ENCODE measurements at places on chromosomes 5 and 9.
A peak's percentile ranks its signal among the peaks of the same experiment; 100 is the strongest.

GRCh38 chr9:112939418-112939817 lies 48.7 kb upstream of the SLC46A2 start:
- DNase-seq = no peak

DNA sequence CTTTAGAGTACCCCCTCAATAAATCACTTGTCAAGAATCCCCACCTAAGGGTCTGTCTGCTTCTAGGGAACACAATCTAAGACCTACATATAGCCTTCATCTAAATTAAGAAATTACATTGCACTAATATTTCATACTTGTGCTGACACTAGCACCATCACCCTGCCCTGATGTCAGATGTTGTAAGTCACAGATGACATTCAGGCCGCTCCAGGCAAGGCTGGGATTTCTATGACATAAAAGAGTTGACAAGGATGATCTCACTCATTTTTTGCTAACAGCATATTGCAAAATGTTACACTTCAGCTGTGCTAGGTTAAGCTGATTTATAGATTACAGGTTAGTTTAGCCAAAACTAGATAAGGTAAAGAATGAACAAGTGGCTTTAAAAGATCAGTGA lies 372.5 kb upstream of the GRIA1 start:
- DNase-seq = no peak

GRCh38 chr5:151283120-151283825 lies 20.3 kb downstream of the SLC36A3 start:
- no peak for DNase-seq

GRCh38 chr9:14692470-14693250 lies 572 bp downstream of the ZDHHC21 start:
- DNase-seq = no peak

DNA sequence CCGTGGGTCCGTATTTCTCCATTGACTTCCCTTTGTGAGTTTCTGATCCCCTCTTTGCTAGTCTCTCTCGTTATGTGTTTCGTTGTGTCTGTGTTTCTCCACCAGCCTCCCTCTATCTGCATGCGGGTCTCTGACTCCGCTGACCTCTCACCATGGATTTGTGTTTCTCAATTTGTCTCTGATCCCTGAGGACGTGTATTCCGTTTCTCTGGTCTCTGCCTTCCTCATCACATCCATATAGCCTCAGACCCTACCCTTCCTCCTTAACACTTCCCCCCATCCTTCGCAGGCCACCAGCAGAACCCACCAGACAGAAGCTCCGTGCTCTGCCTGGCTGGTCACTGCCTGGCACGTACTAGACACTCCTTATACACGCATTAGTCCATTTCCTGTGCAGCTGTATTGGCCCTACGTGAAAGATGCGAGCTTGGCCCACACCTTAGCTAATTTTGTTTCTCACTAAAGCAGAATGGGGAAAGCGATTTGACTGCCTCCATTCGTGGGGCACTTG lies 631 bp downstream of the B4GALT7 start:
- no peak for DNase-seq

- no peak for DNase-seq
Observed at GRCh38 chr9:86368871-86369521, 14.8 kb upstream of the TUT7 start.

DNA sequence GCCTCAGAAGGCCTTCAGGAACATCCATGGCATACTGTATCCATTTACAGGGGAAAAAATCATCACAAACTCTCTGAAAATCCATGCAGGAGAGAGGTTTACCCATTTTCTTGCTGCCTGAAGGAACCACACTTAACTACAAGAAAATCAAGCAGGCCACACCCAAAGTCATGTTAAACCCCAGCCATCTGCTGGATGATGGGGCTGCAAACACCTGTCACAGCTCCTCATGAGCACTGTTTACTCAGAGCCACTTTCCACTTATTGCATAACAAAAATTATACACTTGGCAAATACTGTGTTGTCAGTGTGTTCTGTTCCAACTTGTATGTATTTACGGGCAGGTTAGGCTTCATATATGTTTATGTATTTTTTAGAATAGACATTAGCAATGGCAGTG lies 35.8 kb downstream of the PPIC start:
- peak; percentile 62 for DNase-seq

DNA sequence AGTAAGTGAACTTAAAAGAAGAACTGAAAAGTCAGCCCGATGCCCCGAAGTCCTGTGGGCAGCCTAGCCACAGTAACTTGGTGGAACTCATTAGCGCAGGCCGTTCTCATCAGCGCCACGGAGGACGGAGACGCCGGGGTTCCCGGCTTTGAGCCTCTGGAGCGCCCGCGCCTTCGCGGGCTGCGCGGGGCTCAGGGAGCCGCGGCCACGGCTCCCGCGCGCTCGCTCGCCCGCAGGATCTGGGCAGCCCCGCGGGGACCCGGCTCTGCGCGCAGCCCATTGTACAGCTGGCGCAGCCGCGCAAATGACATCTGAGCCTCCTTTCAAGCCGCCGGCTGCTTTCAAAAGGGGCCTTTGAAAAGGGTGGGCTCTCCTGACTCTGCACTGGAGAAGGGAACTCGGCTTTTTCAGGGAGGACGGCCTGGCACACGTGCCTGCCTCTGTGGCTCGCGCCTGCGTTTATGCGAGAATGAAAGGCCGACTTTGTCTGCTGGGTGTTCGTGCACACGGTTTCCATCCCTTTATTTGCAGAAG lies 40.7 kb downstream of the TLR4 start:
- no peak for DNase-seq

DNA sequence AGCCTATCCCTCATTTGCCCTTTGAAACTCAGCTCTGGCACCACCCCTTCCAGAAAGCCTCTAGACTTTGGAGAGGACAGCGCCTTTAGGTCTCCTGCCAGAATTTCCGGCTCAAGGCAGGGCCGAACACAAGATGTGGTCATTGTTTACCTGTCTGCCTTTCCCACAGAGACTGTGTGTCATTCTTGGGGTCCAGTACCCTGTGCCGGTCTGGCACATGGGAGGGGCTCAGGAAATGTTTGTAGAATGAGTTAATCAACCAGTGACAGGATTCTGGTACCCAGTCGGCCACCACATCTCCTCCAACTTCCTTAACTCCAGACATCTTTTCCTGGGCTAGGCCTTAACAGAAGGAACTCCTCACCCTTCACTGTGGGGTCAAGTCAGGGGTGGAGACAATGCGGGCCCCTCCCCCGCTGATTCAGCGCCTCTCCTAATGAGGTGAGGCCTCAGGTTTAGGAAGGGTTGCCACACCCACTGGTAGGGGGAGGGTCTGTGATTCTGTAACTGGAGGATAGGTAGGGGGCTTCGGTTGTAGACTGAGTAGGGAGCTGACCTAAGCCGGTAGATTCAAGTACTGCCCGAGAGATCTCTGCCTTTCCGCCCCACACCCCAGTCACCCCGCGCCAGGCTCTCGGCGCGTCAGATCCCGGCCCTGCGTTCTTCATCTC lies 29.3 kb downstream of the PCDH1 start:
- no peak for DNase-seq

- no peak for DNase-seq
Observed at GRCh38 chr5:100827481-100827889, 75.6 kb downstream of the ST8SIA4 start.

GRCh38 chr5:108206707-108207106 lies 175.2 kb downstream of the FBXL17 start:
- DNase-seq = no peak

DNA sequence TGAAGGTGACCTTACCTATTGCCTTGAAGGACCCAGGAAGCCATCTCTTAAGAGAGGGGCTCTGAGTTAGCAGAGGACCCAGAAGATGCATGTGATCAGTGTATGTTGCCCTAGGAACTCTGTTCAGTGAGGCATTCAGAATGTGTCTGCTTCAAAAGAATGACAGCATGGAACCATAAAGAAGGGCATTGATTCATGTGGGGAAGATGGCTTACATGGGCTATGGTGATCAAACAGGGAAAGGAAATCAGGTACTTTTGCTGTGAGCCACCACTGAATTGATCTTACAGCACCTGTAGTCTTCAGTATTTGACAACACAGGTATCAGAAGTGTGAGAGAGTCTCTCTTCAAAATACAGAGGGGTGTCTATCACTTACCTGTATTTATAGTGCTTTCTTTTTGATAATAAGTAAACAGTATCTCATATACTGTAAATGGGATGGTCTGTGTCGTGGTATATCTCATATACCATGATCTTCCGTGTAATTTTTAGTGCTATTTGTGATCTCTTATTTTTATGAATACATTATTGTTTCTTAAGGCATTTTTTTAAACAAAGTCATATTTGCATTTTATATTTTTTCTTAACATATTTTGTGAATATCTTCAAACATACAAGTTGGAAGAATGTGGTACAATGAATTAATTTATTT lies 57.0 kb downstream of the FOCAD start:
- DNase-seq = no peak

GRCh38 chr5:138065102-138065501 lies 18.7 kb upstream of the WNT8A start:
- DNase-seq = no peak

GRCh38 chr5:159456722-159457465 lies 126.6 kb upstream of the IL12B start:
- DNase-seq = no peak

DNA sequence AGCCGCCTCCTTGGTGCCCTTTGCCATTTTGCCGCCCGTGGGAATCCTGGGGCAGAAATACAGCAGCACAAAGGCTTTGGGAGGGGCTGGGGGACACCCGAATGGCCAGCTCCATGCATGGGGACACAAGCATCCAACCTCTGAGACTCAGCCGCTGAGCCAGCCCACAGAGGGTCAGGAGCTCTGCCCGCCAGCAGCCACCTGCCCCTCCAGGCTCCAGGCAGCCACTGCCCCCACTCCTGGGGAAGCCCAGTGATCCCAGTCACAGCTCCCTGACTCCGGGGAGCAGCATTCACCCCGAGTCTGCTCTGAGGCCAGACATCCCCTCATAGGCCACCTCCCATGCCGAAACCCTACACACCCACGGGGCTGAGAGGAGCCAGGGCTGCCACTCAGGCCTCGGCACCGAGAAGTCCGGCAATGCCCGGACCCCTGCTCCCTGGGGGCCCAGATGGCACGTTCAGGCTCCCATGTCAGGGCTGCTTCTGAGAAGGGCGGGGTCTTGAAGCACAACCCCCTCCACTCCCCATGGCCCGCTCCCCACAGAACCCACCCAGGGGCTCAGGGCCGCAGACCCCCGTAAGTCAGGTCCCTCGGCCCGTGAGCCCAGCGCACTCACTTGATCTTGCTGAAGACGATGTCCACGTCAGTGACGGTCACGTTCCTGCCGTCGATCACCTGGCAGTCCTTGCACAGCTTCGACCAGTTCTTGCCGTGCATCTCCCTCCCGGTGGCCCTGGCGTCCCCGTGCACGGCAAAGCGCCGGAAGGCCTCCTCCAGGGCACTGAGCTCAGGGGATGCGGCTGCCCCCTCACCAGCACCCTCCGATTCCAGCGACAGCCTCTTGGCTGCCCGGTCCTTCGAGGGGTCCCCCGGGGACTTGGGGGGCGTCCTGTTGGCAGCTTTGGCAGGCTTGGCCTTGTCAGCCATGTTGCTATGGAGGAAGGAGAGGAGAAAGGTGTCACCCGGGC lies 15.7 kb downstream of the TPPP start:
- DNase-seq = no peak

DNA sequence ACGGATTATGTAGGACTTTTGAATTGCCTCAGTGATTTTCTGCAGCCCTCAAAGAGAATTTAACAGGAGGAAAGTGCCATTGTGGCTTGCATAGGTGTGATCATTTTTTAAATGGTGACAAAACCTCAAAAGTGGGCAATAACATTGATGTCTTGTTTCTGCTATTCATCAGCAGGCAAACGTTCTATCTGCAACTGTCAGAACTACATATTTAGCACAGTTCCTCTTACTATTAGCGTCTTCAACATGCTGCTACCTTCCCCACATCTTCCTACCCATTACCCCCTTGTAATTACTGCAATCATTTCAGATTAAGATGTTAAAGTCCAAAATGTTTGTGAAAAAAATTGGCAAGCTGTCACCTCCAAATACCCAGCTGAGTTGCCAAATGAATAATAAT lies 254.6 kb downstream of the SMARCA2 start:
- DNase-seq = no peak

DNA sequence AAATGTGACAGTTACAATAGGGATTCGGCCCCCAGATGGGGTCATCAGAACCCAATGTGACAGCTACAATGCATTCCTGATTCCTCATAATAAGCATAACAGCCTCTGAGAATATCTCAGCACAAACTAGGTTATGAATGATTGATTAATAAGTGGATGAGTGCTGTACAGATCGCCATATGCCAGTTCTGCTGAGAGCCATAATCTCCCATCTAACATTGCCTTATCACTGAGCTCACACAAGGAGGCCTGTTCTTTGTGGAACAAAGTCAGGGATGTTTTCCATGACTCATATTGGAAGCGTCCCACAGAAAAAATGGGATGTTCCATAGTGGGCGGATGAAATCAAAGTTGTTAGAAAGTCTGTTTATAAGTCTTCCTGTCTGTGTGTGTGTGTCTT lies 89.6 kb downstream of the KIF4B start:
- no peak for DNase-seq

DNA sequence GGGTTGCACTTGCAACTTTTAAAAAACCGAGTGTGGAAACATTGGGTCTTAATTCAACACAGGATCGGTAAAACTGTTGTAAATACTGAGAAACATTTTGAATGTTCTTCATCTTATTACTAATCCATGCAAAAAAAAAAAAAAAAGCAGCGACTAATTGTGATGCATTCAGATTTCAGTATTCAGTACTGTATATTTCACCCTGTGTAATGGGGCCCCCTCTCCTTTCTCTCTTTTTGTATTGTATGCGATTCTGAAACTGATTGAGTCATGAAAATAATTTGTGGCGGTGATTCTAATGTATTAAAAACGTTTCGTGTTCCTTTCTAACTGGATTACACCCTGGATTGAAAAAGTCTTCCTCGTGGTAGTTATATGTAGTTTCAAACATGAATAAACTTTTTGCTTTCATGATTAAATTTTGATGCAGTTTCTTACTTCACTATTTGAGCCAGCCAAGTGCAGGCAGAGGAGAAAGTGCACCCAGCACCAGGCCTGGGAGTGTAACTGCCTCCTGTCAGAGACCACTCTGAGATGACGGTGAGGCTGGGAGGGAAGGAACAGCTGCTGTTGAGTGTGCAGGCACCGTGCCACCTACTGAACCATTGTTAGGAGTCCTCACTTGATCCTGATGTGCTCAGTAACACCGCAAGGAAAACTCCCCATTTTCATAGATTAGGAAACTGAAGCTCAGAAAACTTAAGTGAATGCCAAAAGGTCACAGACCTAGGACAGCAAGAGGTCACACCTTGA lies 220.0 kb downstream of the PBX3 start:
- DNase-seq = peak; percentile 60

- DNase-seq = no peak
Observed at GRCh38 chr5:179319741-179320281, 25.4 kb downstream of the ADAMTS2 start.

- DNase-seq = no peak
Observed at GRCh38 chr5:54017580-54017979, 292.8 kb downstream of the ARL15 start.

DNA sequence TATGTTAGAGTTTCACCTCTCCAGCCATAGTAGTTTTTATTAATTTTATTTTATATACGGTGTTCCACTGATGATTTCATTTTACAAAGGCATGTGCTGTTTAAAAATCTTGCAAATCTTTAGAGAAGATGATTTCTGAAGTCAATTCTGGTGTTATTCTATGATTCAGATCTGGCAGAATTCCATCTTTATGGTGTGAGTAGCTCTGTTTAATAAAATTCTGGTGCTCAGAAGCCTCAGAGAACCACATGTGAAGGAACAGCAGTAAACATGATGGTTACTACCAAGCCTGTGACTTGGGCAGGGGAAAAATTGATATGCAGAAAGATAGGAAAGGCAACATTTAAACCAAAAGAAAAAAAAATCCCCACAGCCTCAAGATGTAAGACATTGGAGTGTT lies 299.7 kb downstream of the NPR3 start:
- DNase-seq = no peak

GRCh38 chr9:135661816-135662560 lies 1.1 kb upstream of the LCN9 start:
- no peak for DNase-seq

- DNase-seq = no peak
Observed at GRCh38 chr9:121736934-121737462, 85.6 kb downstream of the DAB2IP start.

Data from DMS 273 treated with DMSO at 0.1 percent for 48 hours (cell line).